ENCODE measurements at places on chromosomes 3 and 15.
A peak's percentile ranks its signal among the peaks of the same experiment; 100 is the strongest.

DNA sequence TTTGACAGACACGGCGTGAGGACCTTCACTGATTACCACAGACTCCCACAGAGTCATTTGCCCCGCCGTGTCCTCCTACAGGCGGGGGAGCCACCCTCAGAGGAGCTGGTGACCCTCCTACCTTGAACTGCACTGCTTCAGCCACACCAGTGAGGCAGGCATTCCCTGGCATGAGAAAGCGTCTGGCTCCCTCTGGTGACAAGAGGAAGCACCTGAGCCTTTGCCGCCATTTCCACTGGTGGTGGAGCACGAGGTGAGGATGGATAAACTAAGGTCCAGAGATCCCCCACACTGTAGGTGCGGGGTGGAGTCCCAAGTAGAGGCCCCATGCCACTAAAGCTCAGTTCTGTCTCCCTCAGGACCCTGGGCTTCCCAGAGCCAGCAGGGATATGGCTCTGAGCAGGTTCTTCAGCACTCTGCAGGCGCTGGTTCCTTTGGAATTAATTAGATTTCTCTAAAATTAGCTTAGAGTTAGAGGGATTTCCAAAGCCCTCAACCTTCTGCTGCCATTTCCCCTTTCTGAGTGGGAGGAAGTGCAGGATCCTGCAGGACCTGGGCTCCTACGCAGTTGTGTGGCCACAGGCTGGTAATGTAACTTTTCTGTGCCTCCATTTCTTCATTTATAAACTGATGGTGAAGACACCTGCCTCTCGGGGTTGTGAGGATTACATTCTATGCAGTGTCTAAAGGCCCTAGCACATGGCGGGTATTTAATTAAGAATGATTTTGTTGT is 224.0 kb downstream of the SLCO3A1 start:
- peak; percentile 60 for DNase-seq

GRCh38 chr3:46146021-46146420 is 62.1 kb downstream of the CCR1 start:
- DNase-seq: no peak

DNA sequence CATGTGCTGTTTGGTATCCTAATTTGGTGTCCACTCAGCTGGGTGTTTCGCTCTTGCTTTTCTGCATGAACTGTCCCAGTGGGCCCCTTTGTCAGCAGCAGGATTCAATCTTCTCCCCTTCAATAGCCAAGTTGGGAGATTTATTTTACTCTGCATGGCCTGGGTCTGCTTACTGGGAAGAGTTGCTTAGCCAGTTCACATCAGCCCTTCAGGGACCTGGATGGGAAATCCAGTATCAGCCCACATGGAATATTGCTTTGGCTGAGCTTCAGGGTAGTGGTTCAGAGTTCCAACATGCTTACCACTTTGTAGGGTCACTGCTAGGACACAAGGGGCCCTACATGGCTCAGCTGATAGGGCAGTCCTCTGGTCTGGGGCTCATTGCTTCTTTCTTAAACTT is 93.0 kb upstream of the BOC start:
- no peak for DNase-seq

GRCh38 chr3:13200465-13200864 is 127.2 kb upstream of the IQSEC1 start:
- DNase-seq: no peak

DNA sequence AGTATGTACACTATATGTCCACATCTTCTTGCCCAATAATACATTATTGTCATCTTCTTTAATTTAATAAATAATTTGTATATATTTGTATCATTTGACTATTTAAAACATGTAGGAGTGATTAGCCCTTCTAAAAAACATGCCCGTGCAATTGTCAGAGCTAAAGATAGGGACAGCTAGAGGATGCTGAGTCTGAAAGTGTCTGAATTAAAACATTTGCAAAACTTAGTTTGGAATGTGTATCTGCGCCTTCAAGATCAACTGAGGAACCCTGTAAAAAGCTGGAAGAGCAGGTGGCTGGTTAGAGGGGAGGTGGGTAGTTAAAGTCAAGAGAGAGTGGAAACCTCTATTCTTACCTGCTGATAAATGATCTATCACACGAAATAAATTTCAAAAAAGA is 4.7 kb downstream of the SLITRK3 start:
- no peak for DNase-seq

GRCh38 chr3:56864090-56864489 is 62.3 kb upstream of the ARHGEF3 start:
- DNase-seq: peak; percentile 43

DNA sequence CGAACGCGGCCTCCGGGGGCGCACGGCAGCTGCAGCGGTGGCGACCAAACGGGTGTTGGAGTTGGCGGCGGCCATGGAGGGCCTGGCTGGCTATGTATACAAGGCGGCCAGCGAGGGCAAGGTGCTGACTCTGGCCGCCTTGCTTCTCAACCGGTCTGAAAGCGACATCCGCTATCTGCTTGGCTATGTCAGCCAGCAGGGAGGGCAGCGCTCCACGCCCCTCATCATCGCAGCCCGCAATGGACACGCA is 725 bp downstream of the FEM1B start:
- no peak for DNase-seq

GRCh38 chr3:196569003-196569516 is 600 bp downstream of the FBXO45 start:
- peak; percentile 43 for DNase-seq

Data from activated T-cell treated with anti-CD3 and anti-CD28 coated beads for 48 hours (primary cell).